GM23248 (cell line): ENCODE measurements at places on chromosomes 12 and 14.

DNA sequence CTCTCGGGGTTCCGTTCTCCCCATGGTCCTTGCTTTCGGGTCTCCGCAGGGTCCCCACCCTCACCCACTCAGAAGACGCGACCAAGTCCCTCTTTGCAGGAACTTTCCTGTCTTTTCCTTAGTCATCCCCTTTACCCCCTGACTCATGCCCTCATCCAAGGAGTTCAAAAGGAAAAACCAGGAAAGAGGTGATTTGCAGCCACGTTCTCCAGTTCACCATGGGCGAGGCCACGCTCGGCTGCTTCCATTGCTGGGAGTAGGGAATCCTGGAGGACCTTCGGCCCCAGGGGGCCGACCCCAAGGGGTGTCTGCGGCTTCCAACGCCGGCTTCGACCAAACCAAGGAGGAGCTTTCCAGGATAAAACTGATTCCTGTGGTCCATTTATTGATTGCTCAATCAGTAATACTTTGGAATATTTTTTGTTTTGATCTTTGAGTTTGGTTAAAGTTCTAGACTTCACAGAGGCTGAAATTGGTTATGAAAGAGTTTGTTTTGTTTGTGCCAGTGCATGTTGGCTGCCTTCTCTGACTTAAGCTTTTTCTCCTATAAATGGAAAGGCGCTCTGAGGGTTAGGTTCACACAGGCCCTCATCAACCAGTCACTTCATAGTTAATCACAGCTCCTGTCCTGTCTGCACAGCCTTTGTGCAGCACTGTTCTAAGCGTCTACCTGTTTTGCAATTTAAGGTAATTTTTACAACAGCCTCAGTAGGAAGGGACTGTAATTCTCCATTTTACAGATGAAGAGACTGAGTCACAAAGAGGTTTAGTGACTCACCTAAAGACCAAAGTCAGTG is 827 bp downstream of the ALDH2 start:
- DNase-seq, result peak; percentile 57

- DNase-seq, result peak; percentile 66
These were observed 345.9 kb upstream of the RGS6 start for GRCh38 chr14:71586131-71586897.

- DNase-seq, result no peak
These were observed 480.7 kb upstream of the RGS6 start for GRCh38 chr14:71451501-71451900.

- DNase-seq, result peak; percentile 67
These were observed 57.6 kb downstream of the NCOR2 start for GRCh38 chr12:124509676-124510300.

DNA sequence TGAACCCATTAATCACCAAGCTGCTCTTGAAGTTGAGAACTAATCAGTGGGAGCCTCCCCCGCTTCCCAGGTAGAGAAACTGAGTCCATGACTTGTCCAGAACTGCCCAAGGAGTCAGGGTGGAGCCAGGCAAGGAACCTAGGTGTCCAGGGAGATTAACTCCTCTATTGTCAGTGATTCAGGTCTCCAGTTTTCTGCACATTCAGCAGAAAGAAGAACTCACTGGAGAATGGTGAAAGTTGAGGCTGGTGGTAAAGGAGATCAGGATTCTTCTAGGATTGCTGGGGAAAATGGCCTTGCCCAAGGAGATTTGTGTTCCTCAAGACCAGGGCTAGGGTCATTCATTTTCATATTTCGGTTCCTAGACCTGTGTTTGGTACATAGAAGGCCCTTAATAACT is 87.2 kb upstream of the CISTR start:
- DNase-seq, result no peak

DNA sequence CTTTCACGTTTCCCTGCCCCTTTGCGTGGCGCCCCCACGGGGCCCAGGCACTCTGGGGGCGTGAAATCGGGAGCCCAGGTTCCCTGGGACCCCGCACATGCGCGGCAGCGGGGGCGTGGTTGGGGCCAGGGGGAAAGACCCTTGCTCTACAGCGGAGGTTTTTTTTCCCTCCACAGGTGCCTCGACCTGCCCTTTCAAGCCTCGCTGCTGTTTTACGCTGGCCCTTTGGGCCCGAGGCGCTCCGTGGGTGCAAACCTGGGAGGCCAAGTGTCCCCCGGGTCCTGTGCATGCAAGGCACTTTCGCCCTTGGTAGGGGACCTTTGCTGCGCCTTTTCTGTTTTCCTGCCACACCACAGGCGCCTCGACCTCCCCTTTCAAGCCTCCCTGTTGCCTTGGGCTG is 329.8 kb downstream of the ALG10 start:
- DNase-seq, result no peak

- peak; percentile 72 for DNase-seq
These were observed 102.5 kb downstream of the FGD4 start for GRCh38 chr12:32501835-32502333.

DNA sequence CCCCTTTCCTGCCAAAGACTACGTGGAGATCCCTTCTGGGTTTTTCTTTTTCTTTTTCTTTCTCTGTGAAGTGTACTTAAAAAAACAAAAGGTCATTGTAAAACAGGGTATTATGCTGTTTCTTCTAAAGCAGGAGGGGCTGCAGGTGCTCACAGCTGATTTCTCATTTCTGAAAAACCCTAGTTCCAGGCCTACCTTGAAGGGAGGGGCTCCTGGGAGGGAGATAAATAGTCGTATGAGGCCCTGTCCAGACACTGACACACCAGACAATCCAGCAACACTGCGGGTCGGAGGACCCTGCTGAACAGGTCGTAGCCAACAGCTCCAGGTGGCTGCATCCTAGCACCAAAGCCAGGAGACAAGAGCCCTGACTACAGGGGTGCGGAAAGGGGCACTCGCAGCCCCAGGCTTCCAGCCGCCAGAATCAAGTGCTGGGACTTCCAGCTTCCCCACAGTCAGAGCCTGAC is 41.1 kb downstream of the PSMA6 start:
- no peak for DNase-seq

DNA sequence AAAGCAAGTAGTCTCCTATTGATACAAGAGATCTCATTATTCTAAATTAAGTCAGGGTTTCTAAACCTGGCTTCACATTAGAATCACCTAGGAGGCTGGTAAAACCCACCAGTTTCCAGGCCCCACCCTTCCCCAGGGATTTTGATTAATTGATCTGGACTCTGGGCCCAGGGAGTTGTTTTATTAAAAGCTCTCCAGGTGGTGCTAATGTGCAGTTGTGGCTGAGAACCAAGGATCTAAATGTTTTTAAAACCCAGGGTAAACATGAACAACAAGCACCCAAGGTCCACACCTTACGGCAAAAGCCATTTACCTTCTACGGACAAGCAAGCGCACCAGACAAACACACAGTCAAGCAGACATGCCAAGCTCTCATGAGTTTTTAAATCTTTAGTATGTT is 73.9 kb downstream of the SLC2A13 start:
- no peak for DNase-seq

GRCh38 chr14:104977681-104978653 is at the start of gene AHNAK2:
TSS of gene AHNAK2 (minus strand) at chr14:104978374. CDS start at chr14:104978237, 137 bp downstream.
- DNase-seq, result peak; percentile 90

DNA sequence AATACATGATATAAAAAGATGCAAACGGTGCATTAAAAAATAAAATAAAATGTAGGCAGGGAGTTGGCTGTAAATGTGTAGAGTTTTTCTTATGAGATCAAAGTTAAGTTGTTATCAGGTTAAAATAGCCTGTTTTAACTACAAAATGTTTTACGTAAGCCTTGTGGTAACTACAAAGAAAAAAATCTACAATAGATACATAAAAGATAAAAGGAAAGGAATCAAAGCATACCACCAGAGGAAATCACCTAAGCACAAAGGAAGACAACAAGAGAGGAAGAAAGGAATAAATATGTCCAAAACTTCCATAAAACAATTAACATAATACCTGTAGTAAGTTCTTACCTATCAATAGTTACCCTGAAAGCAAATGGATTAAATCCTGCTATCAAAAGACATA is 12.2 kb downstream of the NELL2 start:
- DNase-seq, result no peak

- DNase-seq, result no peak
These were observed 1.7 kb downstream of the OTX2 start for GRCh38 chr14:56808383-56809269.

DNA sequence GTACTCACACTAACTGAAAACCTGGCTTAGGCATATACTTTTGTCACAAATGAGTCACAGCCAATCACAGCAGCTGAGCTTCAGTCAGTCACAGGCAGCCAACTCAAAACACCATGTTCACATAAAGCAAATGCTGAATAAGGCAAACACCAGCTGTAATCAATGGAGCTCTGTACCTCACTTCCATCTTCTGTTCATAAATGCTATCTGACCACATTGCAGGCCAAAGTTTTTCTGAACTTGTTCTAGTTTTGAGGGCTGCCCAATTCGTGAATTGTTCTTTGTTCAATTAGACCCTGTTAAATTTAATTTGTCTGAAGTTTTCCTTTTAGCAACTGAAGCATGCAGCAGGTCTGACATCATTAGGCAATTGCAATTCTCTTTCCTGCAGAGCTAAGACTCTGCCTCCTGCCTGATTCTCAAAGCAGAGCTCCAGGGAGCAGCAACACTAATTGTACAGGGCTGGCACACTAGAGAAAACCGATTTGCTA is 129.9 kb downstream of the WIF1 start:
- DNase-seq, result peak; percentile 25

DNA sequence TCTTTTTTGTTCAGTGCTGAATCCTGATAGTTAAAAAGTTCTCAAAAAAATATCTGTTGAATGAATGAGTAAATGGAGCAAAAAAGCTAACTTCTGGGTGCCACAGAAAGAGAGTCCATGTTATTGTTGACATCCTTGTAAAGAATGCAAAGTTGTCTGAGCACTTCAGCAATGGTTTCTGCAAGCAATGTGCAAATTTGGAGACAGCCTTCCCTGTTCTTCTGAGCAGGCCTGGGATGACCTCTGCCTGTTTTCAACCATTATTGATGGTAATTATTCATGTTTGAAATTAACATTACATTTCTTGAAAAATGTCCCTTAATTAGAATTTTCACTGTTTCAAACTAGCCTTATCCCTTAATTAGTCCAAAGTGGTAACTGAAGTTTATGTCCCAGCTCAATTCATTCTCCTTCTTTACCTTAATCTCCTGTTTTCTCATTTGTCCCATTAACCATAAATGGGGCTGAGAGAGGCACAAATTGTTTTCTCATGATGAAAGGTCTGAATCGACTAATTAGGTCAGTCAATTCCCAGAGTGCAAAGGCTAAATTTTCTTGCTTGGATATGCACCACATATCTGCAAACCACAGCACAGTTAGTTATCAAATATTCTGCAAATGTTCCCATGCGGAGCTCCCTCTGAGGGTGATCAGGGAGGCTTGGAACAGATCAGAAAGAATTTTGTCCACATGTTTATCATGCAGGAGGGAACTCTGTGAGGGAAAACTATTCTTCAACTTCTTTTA is 139.4 kb upstream of the KRR1 start:
- no peak for DNase-seq

- DNase-seq, result no peak
These were observed 5.5 kb downstream of the MAP3K12 start for GRCh38 chr12:53493610-53494391.

DNA sequence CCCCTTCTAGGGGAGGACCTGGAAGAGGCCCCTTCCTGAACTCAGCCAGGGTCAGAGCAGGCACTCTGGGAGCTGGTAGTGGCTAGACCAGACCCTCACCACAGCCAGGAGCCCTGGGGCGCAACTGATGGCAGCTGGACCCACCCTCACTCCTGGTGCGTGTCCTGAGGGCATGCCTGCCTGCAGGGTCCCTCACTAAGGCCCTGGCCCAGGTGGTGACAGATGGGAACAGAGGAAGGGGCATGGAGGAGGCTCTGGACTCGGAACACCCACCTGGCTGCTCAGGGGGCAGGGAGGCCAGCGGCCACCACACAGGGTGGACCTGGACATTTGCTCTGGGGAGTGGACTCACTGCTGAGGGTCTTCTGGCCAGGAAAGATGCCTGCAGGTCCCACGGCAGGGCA is 342.2 kb upstream of the SFSWAP start:
- DNase-seq, result no peak

DNA sequence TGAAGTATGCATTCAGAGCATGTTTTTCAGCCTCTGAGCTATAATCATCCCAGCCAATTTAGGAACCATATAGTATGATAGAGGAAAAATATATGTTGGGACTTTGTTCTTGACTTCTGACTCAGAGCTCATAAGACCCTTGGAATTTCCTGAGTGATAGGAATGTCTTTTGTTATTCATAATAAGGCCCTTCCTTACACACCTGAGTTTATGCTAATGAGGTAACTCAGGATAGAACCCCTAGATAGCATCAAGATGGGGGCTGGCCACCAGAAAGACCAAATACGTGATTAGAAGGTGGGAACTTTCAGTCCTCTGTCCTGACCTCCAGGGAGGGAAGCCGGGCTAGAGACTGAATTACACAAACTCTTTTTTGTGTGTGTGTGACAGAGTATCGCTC is 32.4 kb upstream of the PLEK2 start:
- no peak for DNase-seq

DNA sequence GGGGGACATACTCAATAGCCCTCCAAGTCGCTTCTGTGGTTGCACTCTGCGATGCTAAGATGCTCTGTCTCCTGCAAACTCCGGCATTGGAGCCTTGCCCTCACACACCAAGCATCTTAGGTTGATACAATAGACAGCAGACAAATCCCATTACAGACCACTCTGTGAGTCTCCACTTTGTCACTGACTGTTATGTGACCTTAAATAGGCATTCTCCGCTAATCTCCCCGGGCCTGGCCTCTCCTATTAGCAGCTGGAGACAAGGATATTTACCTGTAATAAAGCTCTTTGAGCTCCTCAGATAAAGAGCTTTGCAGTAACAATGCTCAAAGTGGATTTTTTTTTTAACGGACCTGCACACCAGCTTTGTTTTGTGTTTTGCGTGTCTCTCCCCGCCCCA is 479.7 kb upstream of the TBX3 start:
- no peak for DNase-seq

DNA sequence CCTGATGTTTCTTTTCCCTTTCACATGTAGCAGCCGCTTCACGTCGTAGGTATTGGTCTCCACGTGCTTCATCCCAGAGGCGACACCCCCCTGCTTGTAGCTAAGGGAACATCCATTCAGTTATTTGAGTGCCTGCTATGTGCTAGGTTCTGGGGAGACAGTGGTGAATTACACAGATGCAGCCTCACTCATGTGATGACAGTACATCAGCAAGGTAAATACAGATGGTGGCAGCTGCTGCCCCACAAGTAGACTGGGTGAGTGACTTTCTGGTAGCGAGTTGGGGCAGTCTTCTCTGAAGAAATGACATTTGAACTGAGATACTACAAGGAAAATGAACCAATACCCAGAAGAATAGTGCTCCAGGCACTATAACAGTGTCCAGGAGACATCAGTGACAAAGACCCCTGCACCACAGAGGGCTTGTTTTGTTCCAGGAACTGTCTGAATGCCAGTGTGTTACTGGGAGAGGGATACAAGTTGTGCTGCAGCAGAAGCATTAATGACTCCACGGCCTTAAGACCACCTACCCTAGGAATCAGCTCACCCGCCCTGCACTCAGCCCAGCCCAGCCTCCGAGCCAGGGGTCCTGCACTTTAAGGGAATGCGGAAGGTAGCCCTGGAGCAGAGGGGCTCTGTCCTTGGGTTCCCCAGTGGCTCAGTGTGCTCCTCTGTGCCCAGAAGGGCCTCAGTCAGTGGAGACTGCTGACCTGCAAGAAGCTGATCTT is 7.3 kb downstream of the AVIL start:
- DNase-seq, result no peak
